GM12878 (cell line): ENCODE measurements at places on chromosomes 12 and 14. TPM values are rescaled to one million over a fixed set of nuclear protein-coding genes. Genes with fewer than 3 reads are reported as not detected.
A peak's percentile ranks its signal among the peaks of the same experiment; 100 is the strongest.

DNA sequence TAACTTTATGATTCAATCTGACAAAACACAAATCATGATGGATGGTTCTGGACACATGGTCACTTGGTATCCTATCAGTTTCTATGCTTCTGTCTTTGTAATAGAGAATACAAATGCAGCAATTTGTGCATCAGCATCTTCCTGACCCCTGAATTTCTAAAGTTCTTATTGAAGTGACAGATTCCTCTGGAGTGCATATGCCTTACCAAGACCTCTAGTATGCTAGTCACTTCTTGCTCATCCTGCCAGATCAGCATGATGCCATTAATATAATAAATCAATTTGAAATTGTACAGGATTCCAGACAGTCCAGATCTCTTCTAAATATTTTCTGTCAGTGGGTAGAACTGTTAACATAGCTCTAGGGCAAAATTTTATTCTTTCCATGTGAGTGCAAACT, 40.6 kb upstream of the GLIPR1 start:
- DNase-seq, result no peak

- no peak for DNase-seq
Observed at GRCh38 chr14:49363821-49364751, 222.1 kb downstream of the RPS29 start.

DNA sequence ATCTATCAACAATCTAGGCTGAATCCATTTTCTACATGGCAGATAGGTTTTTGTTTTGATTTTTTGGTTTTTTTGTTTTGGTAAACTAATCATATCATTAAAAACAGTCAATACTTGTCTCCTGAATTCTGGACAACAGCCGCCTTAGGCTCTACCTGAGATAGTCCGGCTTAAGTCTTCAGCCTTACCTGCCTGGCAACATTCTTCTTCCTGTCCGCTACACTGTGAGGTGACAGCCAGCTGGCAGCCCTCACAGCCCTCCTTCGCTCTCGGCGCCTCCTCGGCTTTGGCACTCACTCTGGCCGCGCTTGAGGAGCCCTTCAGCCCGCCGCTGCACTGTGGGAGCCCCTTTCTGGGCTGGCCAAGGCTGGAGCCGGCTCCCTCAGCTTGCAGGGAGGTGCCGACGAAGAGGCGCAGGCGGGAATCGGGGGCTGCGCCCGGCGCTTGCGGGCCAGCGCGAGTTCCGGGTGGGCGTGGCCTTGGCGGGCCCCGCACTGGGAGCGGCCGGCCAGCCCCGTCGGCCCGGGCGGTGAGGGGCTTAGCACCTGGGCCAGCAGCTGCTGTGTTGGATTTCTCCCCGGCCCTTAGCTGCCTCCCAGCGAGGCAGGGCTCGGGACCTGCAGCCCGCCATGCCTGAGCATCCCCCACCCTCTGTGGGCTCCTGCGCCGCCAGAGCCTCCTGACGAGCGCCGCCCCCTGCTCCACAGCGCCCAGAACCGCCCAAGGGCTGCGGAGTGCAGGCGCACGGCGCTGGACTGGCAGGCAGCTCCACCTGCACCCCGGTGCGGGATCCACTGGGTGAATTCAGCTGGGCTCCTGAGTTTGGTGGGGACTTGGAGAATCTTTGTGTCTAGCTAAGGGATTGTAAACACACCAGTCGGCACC, 49.0 kb downstream of the MDGA2 start:
- DNase-seq, result no peak

DNA sequence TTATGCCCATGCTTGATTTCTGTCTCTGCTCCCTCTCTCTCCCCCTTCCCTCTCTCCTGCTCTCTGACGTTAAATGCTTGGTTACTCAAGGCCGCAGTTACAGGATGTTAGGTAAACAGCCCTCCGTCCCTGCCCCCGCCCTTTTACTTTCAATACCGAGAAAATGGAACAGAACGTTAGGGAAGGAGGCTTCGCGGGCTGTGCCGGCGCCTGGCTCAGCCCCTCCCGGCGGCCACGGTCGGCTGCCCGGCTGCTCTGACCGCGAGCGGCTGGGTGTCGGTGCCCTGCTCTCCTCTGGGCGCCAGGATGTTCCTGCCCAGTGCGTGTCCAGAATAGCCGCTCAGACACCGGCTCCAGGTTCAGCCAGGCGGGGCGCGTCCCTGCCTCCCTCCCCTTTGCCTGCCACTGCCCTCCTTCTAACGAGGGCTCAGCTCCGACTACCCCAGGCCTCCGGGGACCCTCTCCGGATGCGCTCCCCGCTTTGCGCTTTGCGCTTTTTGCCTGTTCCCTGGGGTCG, 166.1 kb downstream of the ADCK1 start:
- peak; percentile 8 for DNase-seq

DNA sequence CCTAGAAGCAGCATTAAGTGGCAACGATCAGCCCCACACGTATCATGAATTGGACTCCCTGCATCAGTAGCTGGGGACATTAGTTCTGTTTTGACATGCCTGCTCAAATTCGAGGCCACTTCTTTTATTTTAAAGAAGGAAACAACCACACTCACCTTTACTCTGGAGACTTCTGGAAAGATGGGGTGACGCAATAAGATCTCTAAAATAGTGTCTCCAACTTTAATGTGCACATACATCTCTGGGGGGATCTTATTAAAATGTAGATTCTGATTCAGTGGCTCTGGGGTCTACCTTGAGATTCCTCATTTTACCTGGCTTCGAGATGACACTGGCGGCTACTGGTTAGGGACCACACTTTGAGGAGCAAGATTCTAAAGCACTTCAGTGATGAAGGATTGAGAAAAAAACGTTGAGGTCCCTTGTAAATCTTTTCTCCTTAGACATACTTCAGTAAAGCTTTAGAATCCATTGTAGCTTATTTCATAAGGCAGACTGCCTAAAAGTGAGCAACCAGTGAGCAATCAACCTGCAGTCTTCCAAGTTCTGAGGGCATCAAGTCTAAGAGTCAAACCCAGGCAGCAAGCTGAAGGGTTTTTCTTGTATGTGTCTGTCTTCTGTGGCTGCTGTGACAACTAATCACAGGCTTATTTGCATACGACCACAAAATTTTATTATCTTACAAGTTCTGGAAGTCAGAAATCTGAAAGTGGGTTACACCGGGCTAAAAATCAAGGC, 718.6 kb upstream of the TBX3 start:
- DNase-seq, result no peak

DNA sequence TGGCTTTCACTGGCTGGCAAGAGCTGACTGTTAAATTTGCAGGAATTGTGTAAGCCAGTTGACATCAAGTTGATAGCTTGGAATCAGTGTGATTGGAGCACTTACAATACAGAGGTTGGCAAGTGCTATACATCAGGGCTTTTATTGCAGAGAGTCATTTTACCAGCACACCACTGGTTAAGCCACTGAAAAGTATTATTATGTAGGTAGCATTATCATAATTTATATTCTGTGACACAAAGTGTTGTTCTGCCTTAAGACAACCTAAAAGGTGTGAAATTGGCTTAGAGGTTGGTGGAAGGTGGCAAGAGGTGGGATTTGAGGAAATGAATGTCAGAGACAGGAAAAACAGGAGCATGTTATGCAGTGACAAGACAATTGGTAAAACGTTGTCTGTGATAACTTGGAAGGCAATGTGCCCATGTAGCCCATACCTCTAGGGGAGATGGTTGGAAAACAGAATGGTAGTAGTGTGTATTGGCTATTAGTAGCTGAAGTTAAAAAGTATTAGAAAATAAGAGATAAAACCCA, 172.9 kb upstream of the PRICKLE1 start:
- no peak for DNase-seq

GRCh38 chr14:102824832-102825231, 47.6 kb downstream of the TRAF3 start:
- DNase-seq, result no peak

DNA sequence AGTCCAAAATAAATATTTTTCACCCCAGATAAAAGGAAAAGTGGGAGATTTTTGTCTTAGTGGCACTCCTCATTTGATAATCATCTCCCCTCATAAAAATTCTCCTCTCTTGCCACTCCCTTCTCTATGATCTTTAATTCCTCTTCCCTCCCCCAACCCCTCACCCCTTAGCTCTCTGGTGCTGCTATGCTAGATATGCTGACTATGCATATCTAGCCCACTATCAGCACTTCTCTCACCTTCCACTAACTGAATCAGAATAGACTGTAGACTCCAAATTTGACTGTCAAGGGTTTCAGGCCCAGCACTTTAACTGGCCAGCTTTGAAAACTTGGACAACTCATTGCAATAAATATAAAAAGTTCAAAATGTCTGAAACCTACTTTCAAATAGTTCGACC, 254.2 kb downstream of the ETNK1 start:
- DNase-seq, result no peak

DNA sequence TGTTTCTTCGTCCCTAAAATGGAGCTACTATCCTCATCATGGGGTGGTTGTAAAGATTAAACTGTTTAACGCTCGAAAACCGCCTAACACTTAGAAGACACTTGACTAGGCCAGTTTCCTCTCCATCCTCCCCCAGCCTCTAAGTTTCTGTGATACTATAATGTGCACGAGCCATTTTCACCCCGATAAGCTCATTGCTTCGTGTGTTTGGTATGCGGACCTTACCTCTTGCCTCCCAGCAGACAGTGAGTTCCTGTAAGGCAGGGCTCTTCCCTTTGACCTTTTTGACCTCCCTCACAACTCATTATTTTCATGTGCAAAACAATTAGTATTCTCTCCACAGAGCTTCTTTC, 499 bp upstream of the GXYLT1 start:
- no peak for DNase-seq

GRCh38 chr12:62426089-62426488, 40.5 kb upstream of the MON2 start:
- no peak for DNase-seq

- DNase-seq, result no peak
Observed at GRCh38 chr12:3160081-3160480, 82.9 kb downstream of the TSPAN9 start.

GRCh38 chr12:111197376-111197944, 171.4 kb downstream of the PHETA1 start:
- no peak for DNase-seq

DNA sequence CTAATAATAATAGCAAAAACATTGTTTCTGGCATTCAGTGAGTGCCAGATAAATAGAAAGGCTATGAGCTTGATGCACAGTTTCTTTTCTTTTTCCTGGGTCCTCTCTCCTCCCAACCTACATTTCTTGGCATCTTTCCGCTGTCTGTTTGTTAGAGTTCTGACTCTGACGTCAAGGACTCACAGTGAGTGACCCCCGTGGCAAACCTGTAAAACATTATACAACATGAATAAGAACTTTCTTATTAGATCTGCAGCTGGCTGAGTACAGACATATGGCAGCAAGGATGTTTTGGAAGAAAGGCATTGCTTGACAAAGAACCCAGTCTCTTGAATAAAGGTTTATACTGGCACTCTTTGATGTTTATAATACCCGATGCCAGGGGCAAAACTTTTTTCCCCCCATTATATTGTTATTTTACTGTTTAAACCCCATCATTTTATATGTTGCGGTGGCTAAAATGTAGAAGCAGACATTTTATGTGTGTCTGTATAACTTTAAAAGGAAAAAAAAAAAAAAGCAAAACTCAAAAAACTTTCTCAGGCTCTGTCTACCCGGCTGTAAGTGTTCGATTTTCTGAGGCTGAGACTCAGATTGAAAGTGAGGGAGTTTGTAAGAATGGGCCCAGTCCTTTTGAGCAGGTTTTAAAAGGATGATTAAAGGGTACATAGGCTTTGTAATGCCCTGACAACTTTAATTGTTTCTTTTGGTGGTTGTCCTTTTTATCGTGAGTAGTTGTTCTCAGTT, 159.3 kb downstream of the PDE3A start:
- no peak for DNase-seq

GRCh38 chr12:118055144-118055557, 5.8 kb downstream of the WSB2 start:
- no peak for DNase-seq

GRCh38 chr12:80847575-80847974, 90.2 kb downstream of the LIN7A start:
- no peak for DNase-seq

- no peak for DNase-seq
Observed at GRCh38 chr14:45249856-45250575, 3.0 kb downstream of the MIS18BP1 start.

GRCh38 chr12:92796650-92797049, 93.9 kb downstream of the PLEKHG7 start:
- DNase-seq, result no peak

DNA sequence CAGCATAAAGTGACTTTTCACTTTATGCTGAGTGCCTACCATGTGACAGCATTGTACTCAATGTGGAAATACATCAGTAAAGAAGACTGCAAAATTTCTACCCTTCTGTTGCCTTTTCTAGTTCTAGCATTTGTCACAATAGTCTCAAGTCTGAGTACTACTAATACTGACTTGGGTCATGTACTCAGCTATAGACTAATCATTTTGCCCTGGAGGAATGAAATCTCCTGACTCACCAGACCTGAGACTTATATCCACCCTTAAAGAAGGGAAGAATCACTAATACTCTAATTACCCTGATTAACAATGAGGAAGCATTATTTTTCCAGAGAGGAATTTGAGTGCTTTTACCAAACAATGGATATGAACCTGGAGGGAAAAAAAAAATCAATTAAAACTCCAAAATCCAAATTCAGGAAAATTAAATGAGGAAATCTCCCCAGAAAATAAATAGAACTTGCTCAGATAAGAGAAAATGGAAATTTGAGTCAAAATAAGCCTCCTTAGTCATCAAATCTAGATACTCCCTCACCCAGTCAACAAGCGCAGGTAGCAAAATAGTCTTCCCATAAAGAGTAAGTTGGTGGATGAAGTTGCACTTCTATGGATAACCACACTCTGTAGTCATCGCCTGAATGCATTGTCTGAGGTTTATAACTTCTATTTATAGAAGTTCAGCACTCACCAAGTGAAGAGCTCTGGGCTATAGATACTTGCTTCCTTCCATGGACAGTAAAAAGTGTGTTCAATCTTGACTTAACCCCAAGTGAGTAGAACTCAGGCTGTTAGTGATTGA, 386.6 kb downstream of the SYT1 start:
- DNase-seq, result no peak

DNA sequence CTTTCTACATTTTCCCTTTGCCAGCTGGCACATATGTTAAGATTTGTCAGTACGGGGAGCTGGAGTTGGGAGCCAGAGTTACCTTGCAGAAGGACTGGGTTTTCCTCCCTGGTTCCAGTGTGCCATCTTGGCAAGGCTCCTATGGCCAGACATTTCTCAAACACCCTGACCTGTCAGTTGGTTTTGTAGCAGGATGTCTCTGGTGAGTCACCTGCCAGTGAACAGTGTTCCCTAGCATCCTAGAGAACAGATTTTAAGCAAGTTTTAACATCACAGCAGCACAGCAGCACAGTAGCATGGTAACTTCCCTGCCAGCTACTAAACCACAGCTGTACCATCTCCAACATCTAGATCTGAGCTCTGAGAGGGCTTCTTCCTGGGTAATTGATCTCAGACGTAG, 26.2 kb upstream of the KTN1 start:
- no peak for DNase-seq

GRCh38 chr14:31449971-31450610, 7.2 kb downstream of the DTD2 start:
- no peak for DNase-seq

- DNase-seq, result no peak
Observed at GRCh38 chr12:69732088-69732487, 6.6 kb upstream of the RAB3IP start.

- no peak for DNase-seq
Observed at GRCh38 chr12:130303781-130304180, 33.9 kb upstream of the PIWIL1 start.

TSFM gene
- 93.4 and 96.6 TPM in 2 replicates for polyA plus RNA-seq

PRR4 gene
- polyA plus RNA-seq, result 1.3 and 2.3 TPM in 2 replicates

LIN7A gene
- 0.35 and 0.41 TPM in 2 replicates for polyA plus RNA-seq

GALNT4 gene
- polyA plus RNA-seq, result 2.7 and 2.9 TPM in 2 replicates

RPAP3 gene
- 49.3 and 49.8 TPM in 2 replicates for polyA plus RNA-seq

CD4 gene
- 0.26 and 0.57 TPM in 2 replicates for polyA plus RNA-seq

B4GALNT3 gene
- polyA plus RNA-seq, result 3.7 and 3.8 TPM in 2 replicates

SLC6A15 gene
- polyA plus RNA-seq, result not detected in 2 replicates

RIPK3 gene
- polyA plus RNA-seq, result 8.0 and 8.3 TPM in 2 replicates

LTBR gene
- polyA plus RNA-seq, result 0.24 TPM in 1 of 2 replicates, not detected in the other

PLEK2 gene
- not detected in 2 replicates for polyA plus RNA-seq

SERPINA10 gene
- polyA plus RNA-seq, result not detected in 2 replicates

GPR65 gene
- polyA plus RNA-seq, result 6.6 and 7.6 TPM in 2 replicates
